ENCODE measurements at places on chromosomes 12 and 14.

DNA sequence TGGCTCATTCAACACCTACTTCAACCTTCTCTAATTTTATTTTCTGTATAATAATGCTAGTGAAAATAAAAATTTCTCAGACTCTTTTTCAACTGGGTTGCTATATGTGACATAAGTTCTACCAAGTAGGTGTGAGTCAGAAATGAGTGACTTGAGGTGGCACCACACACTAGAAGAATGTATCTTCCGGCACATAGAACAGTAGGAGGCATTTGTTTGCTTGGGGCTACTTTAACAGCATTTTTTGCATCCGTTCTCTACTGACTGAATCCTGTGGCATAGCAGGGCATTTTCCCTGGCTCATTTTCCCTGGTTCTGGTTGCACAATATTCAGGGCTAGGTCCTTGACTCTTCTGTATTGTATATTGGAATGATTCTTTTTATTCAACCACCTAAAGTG is 194.0 kb upstream of the SLC16A7 start:
- H3K4me1 ChIP-seq: peaks cover 12% of the 10 kb centered on the region
- no peaks in the 10 kb centered on the region for H3K36me3 ChIP-seq
- no peak overlapping the region for H3K4me3 ChIP-seq
- DNase-seq: no peak

DNA sequence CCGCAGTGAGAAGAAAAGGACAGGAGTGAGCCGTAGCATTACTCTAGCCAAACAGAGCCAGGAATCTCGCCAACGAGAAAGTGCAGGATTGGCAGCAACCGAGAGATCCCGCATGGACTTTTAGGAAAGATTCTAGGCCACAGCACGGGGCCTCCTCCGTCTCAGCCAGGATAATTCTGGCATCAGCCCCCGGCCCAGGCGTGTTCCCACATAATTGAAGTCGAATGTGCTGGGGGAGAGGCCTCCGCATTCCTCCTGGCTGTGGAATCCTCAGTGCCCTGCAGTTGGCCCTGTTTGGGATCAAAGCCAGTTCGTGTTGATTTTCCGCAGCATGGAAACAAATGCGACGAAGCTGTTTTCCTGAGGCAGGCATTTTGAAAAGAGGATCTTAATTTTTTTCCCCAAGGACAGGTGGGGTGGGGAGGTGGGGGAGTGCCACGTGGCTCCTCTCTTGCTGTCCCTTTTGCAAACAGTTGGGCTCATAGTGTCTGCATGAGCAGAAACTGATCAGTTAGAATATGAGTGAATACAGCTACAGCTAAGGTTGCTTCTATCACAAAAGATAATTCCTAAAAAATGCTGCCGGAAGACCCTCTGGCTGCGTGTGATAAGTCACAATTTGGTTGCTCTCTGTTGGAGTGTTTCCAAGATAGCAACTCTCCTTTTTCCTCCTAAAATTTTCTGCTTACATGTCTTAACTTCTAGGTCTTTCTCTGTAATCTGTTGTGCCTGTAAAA is 37.3 kb upstream of the ATXN2 start:
- DNase-seq: peak; percentile 86
- H3K4me3 ChIP-seq: no peak overlapping the region
- H3K27ac ChIP-seq: no peak overlapping the region
- peaks cover 22% of the 10 kb centered on the region for H3K4me1 ChIP-seq
- no peaks in the 10 kb centered on the region for H3K27me3 ChIP-seq

- H3K4me1 ChIP-seq: peaks cover 7% of the 10 kb centered on the region
- no peaks in the 10 kb centered on the region for H3K27me3 ChIP-seq
- no peaks in the 10 kb centered on the region for H3K36me3 ChIP-seq
- H3K4me3 ChIP-seq: no peak overlapping the region
Measured at GRCh38 chr12:614411-614970, 48.8 kb downstream of the NINJ2 start.

DNA sequence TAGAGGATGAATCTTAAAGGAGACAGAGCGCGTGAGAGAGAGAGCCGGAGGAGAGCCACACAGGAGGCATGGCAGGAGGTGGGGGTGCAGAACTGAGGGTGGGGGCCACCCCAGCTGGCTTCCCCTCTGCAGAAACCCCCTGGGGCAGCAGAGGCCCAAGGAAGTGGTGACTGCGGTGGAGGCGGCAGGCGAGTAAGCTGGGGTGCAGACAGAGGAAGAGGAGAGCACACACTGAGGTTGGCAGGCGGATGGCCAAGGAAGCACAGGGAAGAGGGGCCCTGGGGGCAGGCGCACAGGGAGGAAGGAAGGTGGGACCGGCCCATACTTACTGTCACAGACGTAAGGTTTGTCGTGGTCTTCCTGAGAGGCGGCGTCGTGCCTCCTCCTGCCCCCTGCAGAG is 179.8 kb downstream of the DPF3 start:
- no peak overlapping the region for H3K27ac ChIP-seq
- no peak overlapping the region for H3K4me3 ChIP-seq
- no peaks in the 10 kb centered on the region for H3K36me3 ChIP-seq
- H3K4me1 ChIP-seq: peaks cover 15% of the 10 kb centered on the region
- H3K27me3 ChIP-seq: no peaks in the 10 kb centered on the region

DNA sequence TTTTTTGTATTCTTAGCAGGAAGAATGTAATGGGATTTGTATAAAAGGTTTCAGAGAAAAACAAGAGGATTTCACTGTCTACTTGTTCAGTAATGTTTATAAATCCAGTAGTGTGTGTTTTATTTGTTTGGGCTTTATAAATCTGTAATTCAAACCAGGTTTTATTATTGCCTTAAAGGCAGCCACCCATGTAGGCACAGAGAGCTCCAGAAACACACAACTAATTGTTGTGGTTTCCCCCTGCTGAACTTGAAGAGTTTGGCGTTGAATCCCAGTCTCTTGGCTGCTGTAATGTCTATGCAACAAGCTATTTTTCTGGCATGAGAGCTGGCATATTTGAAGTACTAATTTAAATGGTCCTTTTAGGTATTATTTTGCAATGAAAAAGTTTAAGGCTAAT is 63.4 kb upstream of the SLCO1C1 start:
- no peak overlapping the region for H3K4me3 ChIP-seq
- no peak for DNase-seq
- no peak overlapping the region for H3K27ac ChIP-seq
- peaks cover 23% of the 10 kb centered on the region for H3K4me1 ChIP-seq
- H3K36me3 ChIP-seq: peaks cover 10% of the 10 kb centered on the region

- DNase-seq: no peak
- no peaks in the 10 kb centered on the region for H3K27me3 ChIP-seq
- no peak overlapping the region for H3K4me3 ChIP-seq
- H3K36me3 ChIP-seq: no peaks in the 10 kb centered on the region
Measured at GRCh38 chr14:96077983-96078624, 38.9 kb downstream of the C14orf132 start.

- H3K36me3 ChIP-seq: peaks cover 17% of the 10 kb centered on the region
- DNase-seq: no peak
- H3K4me3 ChIP-seq: no peak overlapping the region
- H3K4me1 ChIP-seq: no peaks in the 10 kb centered on the region
- no peaks in the 10 kb centered on the region for H3K27me3 ChIP-seq
- H3K27ac ChIP-seq: no peak overlapping the region
Measured at GRCh38 chr12:22657538-22657937, 32.6 kb downstream of the ETNK1 start.

DNA sequence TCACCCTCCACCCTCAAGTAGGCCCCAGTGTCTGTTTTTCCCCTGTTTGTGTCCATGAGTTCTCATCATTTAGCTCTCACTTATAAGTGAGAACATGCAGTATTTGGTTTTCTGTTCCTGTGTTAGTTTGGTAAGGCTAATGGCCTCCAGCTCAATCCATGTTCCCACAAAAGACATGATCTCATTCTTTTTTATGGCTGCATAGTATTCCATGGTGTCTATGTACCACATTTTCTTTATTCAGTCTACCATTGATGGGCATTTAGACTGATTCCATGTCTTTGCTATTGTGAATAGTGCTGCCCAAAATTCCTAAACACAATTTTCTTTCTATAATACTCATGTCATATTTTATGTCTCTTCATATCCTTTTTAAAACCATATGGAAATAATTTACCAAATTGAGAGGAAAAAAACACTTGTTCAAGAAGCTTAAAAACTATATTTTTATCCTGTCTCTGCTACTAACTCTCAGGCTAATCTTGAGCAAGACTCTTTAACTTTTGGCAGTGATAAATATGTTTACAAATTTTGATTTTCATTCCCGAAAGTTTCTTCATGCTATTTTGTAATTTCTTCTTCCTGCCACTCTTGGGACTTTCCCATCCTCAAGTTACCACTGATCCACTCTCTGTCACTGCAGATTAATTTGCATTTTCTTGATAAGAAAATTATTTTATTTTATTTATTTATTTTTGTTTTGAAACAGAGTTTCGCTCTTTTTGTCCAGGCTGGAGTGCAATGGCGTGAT is 28.0 kb upstream of the OSBPL8 start:
- no peaks in the 10 kb centered on the region for H3K36me3 ChIP-seq
- no peaks in the 10 kb centered on the region for H3K4me1 ChIP-seq
- H3K27me3 ChIP-seq: no peaks in the 10 kb centered on the region

DNA sequence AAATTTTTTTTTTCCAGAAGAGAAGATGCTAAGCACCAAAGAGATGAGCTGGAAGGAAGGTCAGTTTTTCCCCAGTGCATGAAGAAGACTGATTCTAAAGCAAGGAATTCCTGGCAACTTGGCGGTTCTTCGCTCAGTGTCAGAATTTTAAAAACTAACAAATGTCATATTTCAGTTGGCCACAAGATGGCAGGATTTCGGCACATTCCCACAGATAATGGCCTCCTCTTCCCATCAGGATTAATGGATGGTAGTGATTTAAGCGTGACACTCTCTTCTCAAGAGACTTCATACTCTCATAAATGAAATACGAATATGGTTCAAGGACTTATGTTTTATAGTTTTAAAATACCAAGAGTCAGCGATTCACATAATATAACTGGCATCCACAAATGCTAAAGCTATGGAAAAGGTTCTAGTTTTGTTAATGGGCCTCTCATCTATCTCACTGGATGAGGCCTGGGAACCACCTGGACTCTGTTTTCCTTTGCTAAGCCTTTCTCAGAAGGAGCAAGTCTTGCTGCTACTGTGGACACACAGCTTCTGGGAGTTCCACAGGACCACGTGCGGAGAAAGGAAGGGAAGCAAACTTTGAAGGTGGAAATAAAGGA is 46.1 kb upstream of the PTPRO start:
- H3K36me3 ChIP-seq: no peaks in the 10 kb centered on the region
- no peak overlapping the region for H3K27ac ChIP-seq
- H3K27me3 ChIP-seq: no peaks in the 10 kb centered on the region
- no peak for DNase-seq
- H3K4me3 ChIP-seq: no peak overlapping the region
- H3K4me1 ChIP-seq: peaks cover 20% of the 10 kb centered on the region

DNA sequence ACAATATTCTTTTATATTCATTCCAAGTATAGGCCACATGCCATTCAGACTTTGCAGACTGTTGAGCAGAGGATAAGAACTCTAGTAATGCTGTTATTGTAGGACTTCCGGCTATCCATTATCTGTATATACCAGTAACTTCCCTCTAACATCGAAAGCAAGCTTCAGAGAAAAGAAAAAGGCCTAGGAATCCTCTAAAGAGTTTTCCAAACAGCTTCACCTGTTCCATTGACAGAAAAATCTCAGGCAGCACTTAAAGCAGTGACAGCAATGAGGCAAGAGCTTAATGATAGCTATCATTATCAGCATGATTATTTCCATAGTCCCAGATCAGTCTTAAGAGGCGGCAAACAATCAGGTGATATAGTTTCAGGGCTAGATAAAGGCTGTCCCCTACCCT is 1.8 kb downstream of the CPNE8 start:
- H3K36me3 ChIP-seq: no peaks in the 10 kb centered on the region
- H3K4me3 ChIP-seq: no peak overlapping the region
- no peaks in the 10 kb centered on the region for H3K4me1 ChIP-seq

- H3K27ac ChIP-seq: no peak overlapping the region
- H3K27me3 ChIP-seq: no peaks in the 10 kb centered on the region
- no peak for DNase-seq
- H3K4me1 ChIP-seq: no peaks in the 10 kb centered on the region
Measured at GRCh38 chr12:98232753-98233390, 282.5 kb upstream of the TMPO start.

DNA sequence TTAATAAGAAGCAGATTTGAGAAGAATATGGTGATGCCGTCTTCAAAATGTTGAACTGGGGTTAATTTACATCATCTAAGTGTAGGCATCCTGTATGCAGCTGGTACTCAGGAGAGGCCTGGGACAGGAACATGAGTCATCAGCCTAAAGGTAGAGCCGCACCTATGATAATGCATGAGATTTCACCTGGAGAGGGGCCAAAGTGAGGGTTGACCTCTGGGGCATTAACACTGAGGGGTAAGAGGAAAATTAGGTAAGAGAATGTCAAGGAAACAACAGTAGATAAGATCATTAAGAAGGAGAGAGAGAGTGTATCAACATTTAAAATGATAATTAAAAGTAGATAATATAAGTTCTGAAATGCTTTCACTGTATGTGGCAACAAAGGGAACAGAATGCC is 20.2 kb upstream of the SSTR1 start:
- no peak overlapping the region for H3K27ac ChIP-seq
- no peak overlapping the region for H3K4me3 ChIP-seq
- DNase-seq: no peak
- no peaks in the 10 kb centered on the region for H3K36me3 ChIP-seq
- H3K4me1 ChIP-seq: no peaks in the 10 kb centered on the region
- no peaks in the 10 kb centered on the region for H3K27me3 ChIP-seq

- H3K4me3 ChIP-seq: no peak overlapping the region
- no peak overlapping the region for H3K27ac ChIP-seq
- peaks cover 37% of the 10 kb centered on the region for H3K36me3 ChIP-seq
- no peaks in the 10 kb centered on the region for H3K27me3 ChIP-seq
- H3K4me1 ChIP-seq: no peaks in the 10 kb centered on the region
Measured at GRCh38 chr14:63624701-63625100, 17.0 kb downstream of the WDR89 start.

DNA sequence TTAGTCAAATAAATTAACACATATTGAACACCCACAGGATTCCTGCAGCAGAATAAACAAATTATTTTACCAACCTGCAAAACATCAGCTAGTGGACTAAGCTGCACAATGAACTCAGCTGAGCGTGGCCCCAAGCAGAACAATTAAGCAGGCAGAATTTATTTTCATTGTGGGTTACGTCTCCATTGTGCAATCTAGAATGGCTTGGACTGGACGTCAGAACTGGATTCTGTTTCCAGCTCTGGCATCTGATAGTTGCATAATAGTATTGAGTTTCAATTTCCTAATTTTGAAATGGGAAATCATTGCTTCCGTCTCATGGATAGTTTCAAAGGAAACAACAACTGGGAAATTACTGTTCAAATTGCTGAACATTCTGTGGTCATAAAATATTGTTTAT is 35.5 kb upstream of the RERG start:
- H3K4me1 ChIP-seq: no peaks in the 10 kb centered on the region
- no peak overlapping the region for H3K27ac ChIP-seq
- H3K4me3 ChIP-seq: no peak overlapping the region
- H3K36me3 ChIP-seq: no peaks in the 10 kb centered on the region

- H3K27ac ChIP-seq: peak overlapping the region; percentile 84
- no peak for DNase-seq
- no peak overlapping the region for H3K4me3 ChIP-seq
- peaks cover 32% of the 10 kb centered on the region for H3K36me3 ChIP-seq
Measured at GRCh38 chr12:50240792-50241114, 42.6 kb downstream of the LIMA1 start.

GRCh38 chr14:105355850-105356604 is 41.5 kb downstream of the PACS2 start:
- no peaks in the 10 kb centered on the region for H3K27me3 ChIP-seq
- peaks cover 46% of the 10 kb centered on the region for H3K36me3 ChIP-seq
- DNase-seq: no peak
- no peaks in the 10 kb centered on the region for H3K4me1 ChIP-seq

- no peaks in the 10 kb centered on the region for H3K27me3 ChIP-seq
- H3K27ac ChIP-seq: no peak overlapping the region
- no peaks in the 10 kb centered on the region for H3K36me3 ChIP-seq
- no peak overlapping the region for H3K4me3 ChIP-seq
Measured at GRCh38 chr12:108214486-108214885, 85.4 kb downstream of the WSCD2 start.
